ENCODE measurements at places on chromosomes 1 and 21. TPM values are rescaled to one million over a fixed set of nuclear protein-coding genes. Genes with fewer than 3 reads are reported as not detected.

The GJC2 gene
- 2.6 TPM for polyA plus RNA-seq

The CDC73 gene
- 31.4 TPM for polyA plus RNA-seq

The LAMB3 gene
- 1.7 TPM for polyA plus RNA-seq

The RGS16 gene
- 3.2 TPM for polyA plus RNA-seq

The UBE2U gene
- polyA plus RNA-seq: 72.2 TPM

The PM20D1 gene
- 1.7 TPM for polyA plus RNA-seq

The FAAH gene
- polyA plus RNA-seq: 113 TPM

The SFN gene
- 0.41 TPM for polyA plus RNA-seq

The DNASE2B gene
- 1.3 TPM for polyA plus RNA-seq

The COL16A1 gene
- 96.4 TPM for polyA plus RNA-seq

The INTS7 gene
- 51.1 TPM for polyA plus RNA-seq

The RBM11 gene
- polyA plus RNA-seq: 10.2 TPM

The OR11L1 gene
- polyA plus RNA-seq: not detected

The RYR2 gene
- polyA plus RNA-seq: 5.4 TPM

The ZNF593OS gene
- polyA plus RNA-seq: 0.62 TPM

The HSD17B7 gene
- 7.9 TPM for polyA plus RNA-seq

The TNFRSF4 gene
- 0.80 TPM for polyA plus RNA-seq

The MLLT11 gene
- polyA plus RNA-seq: 3.2 TPM

The APOBEC4 gene
- 23.7 TPM for polyA plus RNA-seq

The TINAGL1 gene
- 24.6 TPM for polyA plus RNA-seq

The GJA9 gene
- polyA plus RNA-seq: 3.4 TPM

The IRF6 gene
- polyA plus RNA-seq: 8.2 TPM

The TSTD1 gene
- 52.2 TPM for polyA plus RNA-seq

The PTGFR gene
- polyA plus RNA-seq: 2.9 TPM

The PTTG1IP gene
- 171 TPM for polyA plus RNA-seq

The OR14K1 gene
- not detected for polyA plus RNA-seq

The CCDC185 gene
- 64.8 TPM for polyA plus RNA-seq

The TBX19 gene
- polyA plus RNA-seq: 1.9 TPM
